ENCODE measurements at places on chromosomes 5 and 9.

GRCh38 chr5:127810707-127811490, 107.7 kb downstream of the CCDC192 start:
- DNase-seq: no peak

GRCh38 chr5:86447362-86447761, 170.4 kb upstream of the COX7C start:
- DNase-seq: no peak

DNA sequence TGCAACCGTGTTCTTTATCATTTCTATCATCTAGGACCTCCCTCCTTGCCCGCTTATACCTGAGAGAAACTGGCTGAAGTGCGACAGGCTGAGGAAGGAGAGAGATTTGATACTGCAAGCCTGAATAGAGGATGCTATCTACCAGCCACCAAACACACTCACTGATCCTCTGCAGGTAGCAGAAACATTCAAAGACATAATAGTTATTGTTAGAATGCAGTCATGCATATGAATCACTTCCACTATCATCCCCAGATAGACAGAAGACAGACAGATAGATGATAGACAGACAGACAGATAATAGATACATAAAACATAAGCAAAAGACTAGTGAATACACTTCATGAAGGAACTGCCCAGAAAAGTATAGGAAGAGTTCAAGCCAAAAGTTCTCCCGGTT, 32.9 kb downstream of the FAM81B start:
- DNase-seq: no peak

DNA sequence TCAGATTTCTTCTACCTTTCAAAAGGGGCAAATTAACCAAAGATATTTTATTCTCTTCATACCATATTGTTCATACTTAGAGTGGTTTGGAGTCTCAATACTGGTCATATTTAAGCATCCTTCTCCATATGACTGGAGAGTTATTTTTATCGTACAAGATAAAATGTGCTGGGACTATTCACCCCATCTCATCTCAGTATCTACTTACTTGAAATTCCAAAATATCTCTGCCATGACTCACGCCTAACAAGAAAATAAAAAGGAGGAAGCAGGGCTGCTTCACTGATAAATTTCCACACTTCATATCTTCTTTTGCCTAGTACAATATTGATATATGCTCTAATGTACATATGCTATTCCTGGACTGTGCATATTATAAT, 277.9 kb upstream of the CDH9 start:
- DNase-seq: no peak
